Adrenal gland (tissue), 19 donors: ENCODE measurements at places on chromosomes 11 and 22.

DNA sequence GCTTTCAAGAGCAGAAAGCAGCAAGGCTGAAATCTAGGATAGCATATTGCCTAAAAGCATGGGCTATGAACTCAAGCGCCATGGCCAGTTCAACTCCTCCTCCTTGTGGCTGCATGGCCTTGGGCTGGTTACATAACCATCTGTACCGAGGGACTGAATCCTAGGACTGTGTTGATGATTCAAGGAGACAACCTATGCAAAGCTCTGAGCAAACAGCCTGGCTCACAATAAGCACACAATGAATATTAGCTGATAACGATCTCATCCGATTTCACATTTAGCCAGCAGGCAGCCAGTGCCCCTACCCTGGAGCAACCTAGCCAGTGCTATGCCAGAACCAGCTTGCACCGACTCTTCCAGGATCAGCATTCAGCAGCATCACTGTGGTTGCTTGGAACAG lies 698.4 kb downstream of the TBC1D22A start:
- DNase-seq, result peak; percentile 17

- DNase-seq, result no peak
Observed at GRCh38 chr11:110774138-110775014, 62.1 kb upstream of the ARHGAP20 start.

GRCh38 chr11:46162700-46163099 lies 41.4 kb upstream of the PHF21A start:
- DNase-seq, result no peak

DNA sequence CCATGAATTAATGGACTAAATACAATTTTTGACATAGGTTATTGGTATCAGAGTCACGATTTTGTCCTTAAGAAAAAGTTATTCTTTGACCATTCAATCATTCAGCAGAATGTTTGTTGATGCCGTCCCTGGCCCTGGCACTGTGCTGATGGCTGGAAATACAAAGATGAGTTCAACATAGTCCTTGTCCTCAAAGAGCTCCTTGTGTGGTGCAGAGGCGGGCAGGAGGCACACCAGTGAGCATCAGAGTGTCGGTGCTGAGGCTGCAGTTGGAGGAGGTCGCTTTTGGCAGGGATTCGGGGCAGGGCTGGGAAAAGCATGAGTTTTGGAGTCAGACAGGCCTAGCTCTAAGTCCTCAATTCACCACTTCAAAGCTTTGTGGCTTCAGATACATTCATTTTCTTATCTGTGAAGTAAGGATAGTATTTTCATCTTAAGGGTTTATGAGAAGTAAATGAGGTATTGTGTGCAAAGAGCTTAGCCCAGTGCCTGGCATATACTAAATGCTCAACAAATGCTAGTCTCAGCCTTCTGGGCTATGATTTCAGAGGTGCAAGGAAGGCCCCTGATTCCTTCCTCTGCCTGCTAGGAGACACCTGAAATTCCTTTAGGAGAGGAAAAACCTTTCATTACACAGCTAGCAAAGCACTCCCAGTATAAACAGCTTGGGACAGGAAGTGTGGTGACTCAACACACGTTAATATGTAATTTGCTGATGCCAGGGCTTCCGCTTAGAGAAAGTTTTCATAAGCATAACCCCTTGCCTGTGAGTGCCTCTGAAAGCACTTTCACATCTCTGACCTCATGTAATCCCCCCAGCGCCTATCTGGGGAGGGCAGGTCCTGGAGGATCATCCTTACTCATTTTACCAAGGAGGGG lies 113.8 kb downstream of the NECTIN1 start:
- no peak for DNase-seq
